ENCODE measurements at places on chromosomes 12 and 14.

DNA sequence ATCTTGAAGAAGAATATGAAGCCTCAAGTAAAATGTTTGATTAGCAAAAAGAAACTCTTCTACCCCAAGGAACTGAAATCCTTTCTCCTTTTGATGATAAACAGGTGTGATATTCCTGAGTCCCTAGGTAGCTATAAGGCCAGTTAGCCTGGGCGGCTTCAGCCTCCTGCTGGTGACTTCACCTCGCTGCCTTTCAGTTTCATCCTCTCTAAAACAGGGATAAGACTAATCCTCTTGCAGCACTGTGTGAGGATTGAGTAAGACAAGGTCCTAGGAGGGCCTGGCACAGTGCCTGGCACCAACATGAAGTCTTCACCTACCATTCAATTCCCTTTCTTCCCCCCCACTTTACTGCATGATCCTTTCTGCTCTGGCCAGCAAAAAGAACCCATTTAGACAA lies 42.1 kb downstream of the CIT start:
- H3K27me3 ChIP-seq, result no peaks in the 10 kb centered on the region
- no peak for DNase-seq
- H3K27ac ChIP-seq, result no peak overlapping the region
- H3K4me1 ChIP-seq, result no peaks in the 10 kb centered on the region

- H3K4me3 ChIP-seq, result no peak overlapping the region
- no peak for DNase-seq
- peaks cover 8% of the 10 kb centered on the region for H3K4me1 ChIP-seq
- H3K27me3 ChIP-seq, result no peaks in the 10 kb centered on the region
- H3K27ac ChIP-seq, result no peak overlapping the region
These were observed 42.1 kb downstream of the KRT80 start for GRCh38 chr12:52149651-52150241.

GRCh38 chr12:75823475-75823874 lies 208.1 kb downstream of the PHLDA1 start:
- no peak overlapping the region for H3K27ac ChIP-seq
- peaks cover 5% of the 10 kb centered on the region for H3K4me1 ChIP-seq
- no peak for DNase-seq
- no peak overlapping the region for H3K4me3 ChIP-seq
- no peaks in the 10 kb centered on the region for H3K36me3 ChIP-seq

- no peaks in the 10 kb centered on the region for H3K4me1 ChIP-seq
- no peaks in the 10 kb centered on the region for H3K27me3 ChIP-seq
- H3K27ac ChIP-seq, result no peak overlapping the region
- H3K36me3 ChIP-seq, result no peaks in the 10 kb centered on the region
These were observed 148.1 kb downstream of the TSPAN9 start for GRCh38 chr12:3225154-3225795.

GRCh38 chr12:48816143-48816854 lies 2.0 kb upstream of the CACNB3 start:
- no peak overlapping the region for H3K27ac ChIP-seq
- DNase-seq, result no peak
- H3K27me3 ChIP-seq, result no peaks in the 10 kb centered on the region
- no peaks in the 10 kb centered on the region for H3K36me3 ChIP-seq
- no peak overlapping the region for H3K4me3 ChIP-seq

GRCh38 chr12:5499566-5500330 lies 67.8 kb downstream of the NTF3 start:
- H3K27me3 ChIP-seq, result no peaks in the 10 kb centered on the region
- H3K4me1 ChIP-seq, result no peaks in the 10 kb centered on the region
- no peaks in the 10 kb centered on the region for H3K36me3 ChIP-seq

DNA sequence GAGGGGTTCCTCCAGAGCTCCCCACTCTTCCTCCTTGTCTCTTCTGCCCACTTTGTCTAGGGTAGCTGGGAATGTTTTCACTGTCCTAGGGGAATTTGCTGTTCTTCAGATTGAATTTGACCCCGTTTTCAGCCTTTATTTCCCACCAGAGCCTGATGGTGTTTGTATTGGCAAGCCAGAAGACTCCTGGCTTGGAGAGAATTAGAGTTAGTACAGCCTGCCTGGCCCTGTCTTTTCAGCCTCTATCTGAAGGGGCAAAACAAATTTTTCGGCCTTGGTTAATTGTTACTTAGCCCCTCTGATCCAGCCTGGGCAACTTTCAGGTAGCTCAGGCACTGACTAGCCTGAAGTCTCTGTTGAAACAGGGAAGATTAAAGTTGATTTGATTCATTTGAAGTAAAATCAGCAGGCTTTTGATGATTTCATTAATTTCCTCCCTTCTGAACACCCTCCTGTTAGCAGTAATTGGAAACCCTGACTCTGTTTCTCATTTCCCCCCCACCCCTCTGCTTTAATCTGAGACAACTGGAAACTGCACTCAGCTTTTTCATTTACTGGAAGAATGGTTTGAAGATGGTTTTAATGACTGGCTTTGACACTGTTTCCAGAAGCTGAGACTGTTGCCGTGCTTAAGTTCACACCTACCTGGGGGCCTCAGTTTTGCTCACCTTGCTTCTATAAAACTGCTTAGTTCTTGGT lies 63.3 kb downstream of the SUSD6 start:
- no peaks in the 10 kb centered on the region for H3K27me3 ChIP-seq
- H3K4me3 ChIP-seq, result peak overlapping the region; percentile 35
- H3K4me1 ChIP-seq, result peaks cover 70% of the 10 kb centered on the region

- H3K4me1 ChIP-seq, result peaks cover 49% of the 10 kb centered on the region
- peaks cover 7% of the 10 kb centered on the region for H3K36me3 ChIP-seq
- H3K27ac ChIP-seq, result peak overlapping the region; percentile 49
- peak overlapping the region; percentile 83 for H3K4me3 ChIP-seq
- peak; percentile 22 for DNase-seq
- H3K27me3 ChIP-seq, result no peaks in the 10 kb centered on the region
These were observed 380 bp downstream of the ANKRD13A start for GRCh38 chr12:109999649-109999971.

DNA sequence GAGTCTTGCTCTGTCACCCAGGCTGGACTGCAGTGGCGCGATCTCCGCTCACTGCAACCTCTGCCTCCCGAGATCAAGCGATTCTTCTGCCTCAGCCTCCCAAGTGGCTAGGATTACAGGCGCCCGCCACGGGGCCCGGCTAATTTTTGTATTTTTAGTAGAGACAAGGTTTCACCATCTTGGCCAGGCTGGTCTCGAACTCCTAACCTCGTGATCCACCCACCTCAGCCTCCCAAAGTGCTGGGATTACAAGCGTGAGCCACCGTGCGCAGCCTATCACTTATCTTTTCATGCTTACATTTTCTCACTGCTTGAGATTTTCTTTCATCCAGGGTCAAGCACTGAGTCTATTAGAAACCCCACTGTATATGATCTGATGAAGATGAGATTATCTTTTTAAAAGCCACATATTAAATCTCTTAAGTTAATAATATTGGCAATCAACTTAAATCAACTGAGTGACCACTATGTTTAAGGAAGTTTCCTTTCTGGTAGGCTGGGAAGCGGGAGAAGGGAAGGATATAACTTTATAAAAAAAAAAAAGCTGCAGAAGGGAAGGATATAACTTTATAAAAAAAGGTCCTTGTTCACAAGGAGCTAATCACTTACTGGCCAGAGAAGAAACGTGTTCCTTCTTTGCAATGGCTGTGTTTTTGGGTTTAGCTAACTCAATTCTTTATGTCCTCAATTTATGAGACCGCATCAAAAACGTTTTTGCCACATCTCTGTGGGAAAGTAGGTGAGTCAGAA lies 1.3 kb upstream of the MDM2 start:
- peaks cover 4% of the 10 kb centered on the region for H3K36me3 ChIP-seq
- no peaks in the 10 kb centered on the region for H3K27me3 ChIP-seq
- H3K27ac ChIP-seq, result peak overlapping the region; percentile 95
- H3K4me1 ChIP-seq, result peaks cover 27% of the 10 kb centered on the region
- H3K4me3 ChIP-seq, result peak overlapping the region; percentile 95

DNA sequence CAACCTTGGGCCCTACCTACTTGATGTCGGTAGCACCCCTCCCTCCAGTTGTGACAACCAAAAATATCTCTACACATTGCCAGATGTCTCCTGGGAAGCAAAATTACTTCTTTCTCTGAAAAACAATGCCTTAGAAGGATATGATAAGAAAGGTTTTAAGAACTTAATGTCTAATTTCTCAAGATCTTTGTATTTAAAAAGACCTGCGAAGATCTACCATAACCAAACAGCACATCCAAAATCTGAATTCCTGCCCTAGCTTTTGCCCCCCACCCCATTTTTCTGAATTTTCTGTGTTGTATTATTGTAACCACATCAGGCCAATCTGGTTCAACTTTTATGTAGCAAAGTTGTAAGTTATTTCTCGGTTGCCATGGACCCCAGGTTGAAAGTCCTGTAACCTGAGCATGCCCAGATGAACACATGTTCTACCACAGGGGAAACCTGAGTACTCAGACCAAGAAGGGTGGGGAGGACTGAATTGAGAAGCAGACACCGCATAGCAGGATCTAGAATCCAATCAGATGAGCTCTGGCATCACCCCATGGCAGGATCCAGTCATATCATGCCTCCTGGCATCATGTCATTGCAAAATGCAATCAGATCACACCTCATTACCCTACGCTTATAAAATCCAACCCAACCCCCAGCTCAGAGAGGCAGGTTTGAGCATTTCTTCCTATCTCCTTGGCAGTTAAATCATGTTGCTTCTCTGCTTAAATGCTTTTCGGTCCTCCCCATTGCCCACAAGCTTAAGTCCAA lies 8.7 kb downstream of the TMEM253 start:
- no peaks in the 10 kb centered on the region for H3K36me3 ChIP-seq
- no peak overlapping the region for H3K27ac ChIP-seq
- peaks cover 7% of the 10 kb centered on the region for H3K4me1 ChIP-seq

DNA sequence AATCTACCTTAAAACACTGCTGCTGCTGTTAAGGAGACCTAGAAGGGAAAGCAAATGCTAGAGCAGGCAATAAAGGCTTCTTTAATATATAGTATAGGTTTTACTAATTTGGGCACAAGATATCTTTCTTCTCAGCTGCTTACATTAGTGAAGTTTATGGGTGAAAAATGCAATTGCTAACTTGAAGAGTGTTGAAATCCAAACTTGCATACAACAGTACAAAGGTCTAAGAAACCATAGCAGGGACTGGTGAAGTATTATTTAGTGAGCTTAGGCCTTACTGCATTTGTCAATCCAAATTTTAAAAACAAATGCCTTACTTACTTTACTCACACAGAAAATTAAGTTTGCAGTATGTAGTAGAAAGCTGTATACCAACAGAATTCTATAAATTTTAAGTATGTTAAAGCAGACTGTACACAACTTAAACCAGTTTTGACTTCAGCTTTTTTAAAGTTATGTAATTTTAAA lies 1.4 kb upstream of the AP4S1 start:
- H3K4me1 ChIP-seq, result peaks cover 24% of the 10 kb centered on the region
- peak overlapping the region; percentile 90 for H3K27ac ChIP-seq
- H3K36me3 ChIP-seq, result peaks cover 6% of the 10 kb centered on the region

DNA sequence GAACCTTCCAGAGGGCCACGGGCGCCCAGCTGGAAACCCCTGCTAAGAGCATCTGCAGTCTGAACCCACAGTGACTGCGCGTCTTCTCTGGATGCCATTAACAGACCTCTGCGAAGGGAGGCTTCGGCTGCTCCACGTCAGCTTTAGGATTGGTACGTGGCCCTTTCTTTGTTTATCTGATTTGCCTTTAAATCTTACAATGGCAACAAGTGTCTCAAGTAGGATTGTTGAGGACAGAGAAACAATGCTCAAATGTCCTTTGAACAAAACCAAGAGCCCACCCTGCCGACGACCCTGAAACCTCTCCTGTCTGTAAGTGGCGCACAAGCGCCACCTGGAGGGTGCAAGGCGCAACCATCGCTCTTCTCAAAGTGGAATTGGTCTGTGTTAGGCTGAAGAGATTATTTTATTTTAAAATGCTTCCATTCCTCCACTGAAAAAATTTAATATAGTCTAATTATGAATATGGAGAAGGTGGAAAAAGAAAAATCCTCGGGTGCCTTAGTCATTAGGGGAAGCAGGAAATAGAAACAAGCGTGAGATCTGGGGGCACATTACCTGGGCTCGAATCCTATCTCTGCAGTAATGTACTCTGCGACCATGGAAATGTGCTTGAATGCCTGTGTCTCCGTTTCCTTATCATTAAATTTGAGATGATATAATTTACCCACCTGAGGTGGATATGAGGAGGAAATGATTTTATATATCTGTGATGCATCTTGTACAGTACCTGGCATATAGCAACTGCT lies 82.6 kb upstream of the PTPRB start:
- DNase-seq, result no peak
- H3K36me3 ChIP-seq, result no peaks in the 10 kb centered on the region
- no peaks in the 10 kb centered on the region for H3K27me3 ChIP-seq
- H3K4me3 ChIP-seq, result peak overlapping the region; percentile 49
- H3K27ac ChIP-seq, result no peak overlapping the region
- no peaks in the 10 kb centered on the region for H3K4me1 ChIP-seq

DNA sequence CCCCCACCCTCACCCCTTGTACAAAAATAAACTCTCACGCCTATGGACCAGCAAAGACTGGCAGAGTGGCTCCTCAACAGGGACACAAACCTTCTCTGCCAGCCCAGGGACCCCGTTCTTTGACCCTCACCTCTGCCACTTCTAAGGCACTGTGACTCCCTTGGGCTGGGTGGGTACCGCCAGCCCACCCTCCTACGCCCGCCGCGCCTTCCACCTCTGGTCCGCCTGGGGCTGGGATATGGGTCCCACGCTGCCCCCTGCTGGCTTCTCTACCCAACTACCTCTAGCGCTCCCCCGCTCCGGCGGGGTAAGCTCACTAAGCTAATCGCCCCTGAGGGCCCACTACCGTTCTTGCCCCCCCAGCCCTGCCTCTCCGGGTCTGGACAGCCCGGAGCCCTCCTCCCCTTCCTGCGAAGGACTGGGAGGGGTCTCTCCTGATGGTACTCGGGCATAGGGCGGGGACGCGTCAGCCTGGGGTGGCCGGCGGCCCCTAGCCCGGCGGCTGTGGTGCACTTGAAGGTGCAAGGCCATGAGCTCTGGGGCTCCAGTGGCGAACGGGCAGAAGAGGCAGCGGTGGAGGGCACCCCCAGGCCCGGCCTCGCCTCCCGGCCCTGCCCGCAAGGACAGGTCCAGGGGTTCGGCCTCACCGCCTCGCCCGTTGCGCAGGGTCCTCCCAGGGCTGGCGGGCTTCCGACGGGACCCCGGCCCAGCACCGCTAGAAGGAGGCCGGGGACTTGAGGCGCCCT lies 8.1 kb downstream of the ZNF219 start:
- H3K36me3 ChIP-seq, result no peaks in the 10 kb centered on the region
- H3K4me3 ChIP-seq, result no peak overlapping the region
- H3K4me1 ChIP-seq, result peaks cover 22% of the 10 kb centered on the region
- no peaks in the 10 kb centered on the region for H3K27me3 ChIP-seq
- H3K27ac ChIP-seq, result no peak overlapping the region

DNA sequence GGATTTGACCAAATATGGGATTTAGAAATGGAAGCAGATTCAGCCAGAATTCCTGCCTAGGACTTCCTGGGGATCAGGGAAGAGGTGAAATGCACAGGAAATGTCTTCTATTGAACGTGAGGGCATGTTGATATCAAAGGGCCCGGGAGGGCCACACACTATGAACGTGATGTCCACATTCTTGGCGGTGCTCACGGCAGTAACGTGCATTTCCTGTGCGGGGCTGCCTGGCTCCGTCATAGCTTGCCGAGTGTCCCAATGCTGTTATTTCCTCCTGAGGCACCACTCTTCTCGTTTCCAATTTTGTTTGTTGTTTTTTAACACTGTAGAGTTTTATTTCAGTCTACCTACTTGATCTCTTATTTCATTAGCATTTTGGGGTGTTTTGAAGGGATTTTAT lies 67.3 kb downstream of the ZNF664 start:
- H3K36me3 ChIP-seq, result no peaks in the 10 kb centered on the region
- H3K4me1 ChIP-seq, result no peaks in the 10 kb centered on the region
- H3K27me3 ChIP-seq, result no peaks in the 10 kb centered on the region
- DNase-seq, result no peak
